ENCODE measurements at places on chromosomes 2 and 18.
A peak's percentile ranks its signal among the peaks of the same experiment; 100 is the strongest.

DNA sequence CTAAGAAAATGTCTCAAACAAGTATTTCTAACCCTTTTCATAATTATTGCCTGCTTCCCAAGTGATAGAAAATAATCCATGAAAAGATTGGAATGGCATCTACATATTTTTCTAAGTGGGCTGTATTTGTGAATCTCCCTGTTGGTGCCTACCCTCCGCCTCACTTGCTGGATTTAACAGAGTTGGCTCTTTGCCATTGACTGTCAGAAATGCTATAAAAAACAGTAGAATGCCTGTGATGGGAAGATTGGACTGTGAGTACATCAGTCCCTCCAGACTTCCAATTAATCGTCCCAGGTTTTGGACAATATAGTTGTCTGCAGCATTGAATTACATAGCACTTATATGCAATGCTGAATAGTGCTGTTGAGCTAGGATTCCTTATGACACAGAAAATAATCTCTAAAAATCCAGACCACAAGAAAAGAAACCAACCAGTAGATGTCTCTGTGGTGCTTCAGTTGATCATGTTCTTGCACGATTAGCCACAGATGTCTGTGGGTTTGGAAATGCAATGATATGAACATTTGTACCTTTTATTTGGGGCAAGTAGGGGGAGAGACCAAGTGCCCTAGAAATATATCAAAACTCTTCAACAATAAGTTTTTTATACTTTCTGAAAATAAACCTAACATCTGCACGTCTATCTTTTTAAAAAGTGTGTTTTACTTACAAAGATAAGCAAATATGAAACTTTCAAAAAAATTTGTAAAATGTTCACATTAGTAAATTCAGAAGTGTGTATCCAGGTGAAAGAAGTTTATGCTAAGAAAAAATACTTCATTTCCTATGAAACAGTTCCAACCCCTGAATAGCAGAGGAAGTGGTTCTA is 88.5 kb downstream of the DYNAP start:
- peak; percentile 47 for DNase-seq

DNA sequence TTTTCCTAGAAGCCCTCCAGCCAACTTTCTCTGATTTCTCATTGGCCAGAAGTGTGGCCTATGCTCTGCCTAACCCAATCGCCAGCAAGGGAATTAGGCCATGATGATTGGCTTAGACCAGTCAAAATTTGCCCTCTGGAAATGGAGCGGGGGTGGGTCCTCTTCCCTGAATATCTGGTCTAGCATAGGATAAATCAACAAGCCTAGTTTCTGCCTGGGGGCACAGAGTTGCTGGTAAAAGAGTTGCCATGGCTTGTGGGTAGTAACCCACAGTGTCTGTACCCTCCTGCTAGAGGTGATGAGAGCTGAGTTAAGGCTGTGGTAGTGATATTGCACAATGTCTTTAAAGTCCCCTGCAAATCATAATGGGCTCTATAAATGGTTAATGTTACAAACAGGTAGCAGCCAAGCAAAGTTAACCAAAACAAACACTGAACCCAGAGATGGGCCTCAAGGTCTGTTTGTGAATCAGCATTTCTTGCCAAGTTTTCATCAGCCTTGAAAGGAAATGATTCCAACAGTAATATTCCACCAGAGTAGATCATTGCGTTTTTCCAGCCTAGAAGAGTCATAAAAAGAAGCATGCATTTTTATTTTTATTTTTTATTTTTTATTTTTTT is 19.3 kb downstream of the GALM start:
- DNase-seq: no peak

GRCh38 chr2:231348704-231349373 is 46.7 kb upstream of the B3GNT7 start:
- peak; percentile 88 for DNase-seq

GRCh38 chr18:22796113-22796512 is 137.0 kb upstream of the RBBP8 start:
- DNase-seq: no peak

DNA sequence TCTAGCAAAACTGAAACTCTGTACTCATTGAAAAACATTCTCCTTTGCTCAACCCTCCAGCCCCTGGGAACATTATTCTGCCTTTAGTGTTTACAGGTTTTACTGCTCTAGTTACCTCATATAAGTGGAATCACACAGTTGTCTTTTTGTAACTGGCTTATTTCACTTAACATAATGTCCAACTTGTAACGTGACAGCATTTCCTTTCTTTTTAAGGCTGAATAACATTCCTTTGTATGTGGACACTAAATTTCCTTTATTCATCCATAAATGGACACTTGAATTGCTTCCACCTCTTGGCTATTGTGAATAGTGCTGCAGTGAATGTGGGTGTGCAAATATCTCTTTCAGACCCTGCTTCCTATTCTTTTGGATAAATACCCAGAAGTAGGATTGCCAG is 144.9 kb downstream of the ACTR3 start:
- no peak for DNase-seq

- no peak for DNase-seq
Measured at GRCh38 chr2:152359573-152360363, 24.8 kb downstream of the FMNL2 start.

GRCh38 chr2:235008584-235009044 is 56.8 kb downstream of the SH3BP4 start:
- DNase-seq: no peak

DNA sequence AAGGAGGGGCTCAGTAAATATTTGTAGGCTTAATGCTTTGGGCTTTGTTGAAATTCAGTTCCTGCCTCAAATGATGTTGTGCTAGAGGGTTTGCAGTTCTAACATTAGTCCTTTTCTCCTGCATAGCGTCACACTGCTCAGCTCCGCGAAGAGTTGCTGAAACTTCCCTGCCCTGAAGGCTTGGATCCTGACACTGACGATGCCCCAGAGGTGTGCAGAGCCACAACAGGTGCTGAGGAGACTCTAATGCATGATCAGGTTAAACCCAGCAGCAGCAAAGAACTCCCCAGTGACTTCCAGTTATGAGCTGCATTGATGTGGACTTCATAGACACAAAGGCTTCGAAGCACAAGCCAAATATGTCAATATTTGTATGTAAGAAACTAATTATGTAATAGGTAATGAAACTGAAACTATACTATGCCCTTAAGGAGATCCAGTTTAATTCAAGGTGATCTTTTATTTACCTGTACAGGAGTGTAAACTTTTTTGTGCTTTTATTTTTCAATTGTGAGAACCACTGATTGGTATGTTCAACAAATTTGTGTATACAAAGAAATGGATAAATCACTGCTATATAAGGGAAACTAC is 10.2 kb upstream of the TTC27 start:
- no peak for DNase-seq

- no peak for DNase-seq
Measured at GRCh38 chr2:175383286-175383685, 201.8 kb upstream of the ATP5MC3 start.

DNA sequence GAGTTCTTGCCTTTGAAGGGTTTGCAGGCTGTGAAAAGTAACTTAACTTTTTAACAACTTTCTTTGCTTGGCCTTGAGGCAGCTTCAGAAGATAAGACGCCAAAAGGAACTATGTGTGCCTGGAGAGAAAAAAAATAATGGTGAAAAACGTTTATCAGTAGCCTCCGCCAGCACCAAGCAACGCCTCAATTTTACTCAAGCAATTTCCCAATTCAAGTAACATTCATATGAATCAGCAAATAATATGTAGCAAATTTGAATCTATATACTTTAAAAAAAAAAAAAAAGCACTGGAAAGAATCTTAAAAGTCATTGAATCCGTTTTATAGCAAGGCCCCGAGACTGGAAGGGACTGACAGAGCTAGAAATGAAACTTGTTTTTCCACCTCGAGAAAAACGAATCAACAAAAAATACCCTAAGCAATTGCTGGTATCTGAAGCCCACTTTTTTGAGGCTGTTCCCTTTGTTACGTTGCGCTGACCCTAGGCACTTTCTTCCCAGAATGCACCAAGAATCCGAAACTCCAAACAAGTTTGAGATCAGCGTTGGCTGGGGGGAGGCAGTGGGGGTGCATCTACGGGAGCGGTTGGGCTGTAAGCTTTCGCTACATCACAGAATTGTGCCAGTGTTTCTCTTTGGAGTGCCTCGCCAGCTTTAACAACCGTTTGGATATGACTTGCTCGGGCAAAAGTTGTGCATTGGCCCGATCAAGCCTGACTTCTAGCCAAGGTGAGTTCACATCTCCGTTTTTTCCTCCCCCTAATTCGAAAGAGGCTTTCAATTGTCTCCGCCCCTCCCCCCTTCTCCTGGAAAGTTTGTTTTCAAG is 2.7 kb upstream of the TGIF1 start:
- no peak for DNase-seq

GRCh38 chr2:168622559-168622958 is 166.5 kb downstream of the CERS6 start:
- no peak for DNase-seq

DNA sequence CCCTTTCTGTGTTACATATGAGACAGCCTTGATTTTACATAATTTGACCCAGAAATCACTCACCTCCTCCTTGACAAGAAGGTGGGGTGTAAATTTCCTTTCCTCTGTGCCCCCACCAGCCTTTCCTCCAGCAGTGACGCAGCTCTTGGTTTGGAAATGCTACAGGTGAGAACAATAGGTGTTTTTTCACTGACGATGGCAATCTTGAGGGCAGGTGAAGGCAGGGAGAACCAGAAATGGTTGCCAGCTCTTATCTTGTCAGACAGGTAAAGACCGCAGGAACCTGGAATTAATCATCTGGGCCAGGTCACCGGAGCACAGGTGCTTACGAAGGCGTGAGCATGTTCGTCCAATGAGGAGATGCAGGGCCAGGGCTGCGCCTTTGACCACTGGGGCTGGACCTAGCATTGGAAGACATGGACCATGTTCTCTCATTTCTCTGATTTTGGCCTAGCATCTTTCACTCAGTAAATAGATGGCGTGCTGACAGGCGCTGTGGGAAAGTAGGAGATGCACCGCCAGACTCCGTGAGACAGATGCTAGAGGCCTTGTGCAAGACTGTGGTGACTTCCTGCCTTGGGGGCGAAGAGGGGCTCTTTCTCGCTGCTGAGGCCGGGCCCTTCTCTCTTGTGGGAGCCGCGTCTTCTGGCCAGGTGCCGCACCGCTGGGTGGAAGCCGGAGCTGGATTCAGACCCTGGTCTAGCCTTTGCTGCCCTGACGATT is 4.0 kb downstream of the CIDEA start:
- peak; percentile 45 for DNase-seq

DNA sequence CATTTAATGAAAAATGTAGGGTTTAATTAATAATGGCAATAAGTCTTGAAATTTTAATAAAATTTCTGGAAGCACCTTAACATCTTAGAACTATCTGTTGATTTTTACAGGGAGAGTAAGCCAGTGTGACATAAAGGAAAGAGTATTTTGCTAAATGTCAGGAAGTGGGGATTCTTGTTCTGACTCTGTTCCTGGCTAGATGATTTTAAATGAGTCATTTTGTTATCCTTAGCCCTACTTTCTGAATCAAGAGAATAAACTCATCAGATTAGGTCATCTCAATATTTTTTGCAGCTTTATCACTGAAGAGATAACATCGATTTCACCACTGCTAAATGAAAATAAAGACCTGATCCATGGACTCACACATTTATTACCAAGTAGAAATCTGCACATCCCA is 377.5 kb upstream of the CYRIA start:
- DNase-seq: no peak

DNA sequence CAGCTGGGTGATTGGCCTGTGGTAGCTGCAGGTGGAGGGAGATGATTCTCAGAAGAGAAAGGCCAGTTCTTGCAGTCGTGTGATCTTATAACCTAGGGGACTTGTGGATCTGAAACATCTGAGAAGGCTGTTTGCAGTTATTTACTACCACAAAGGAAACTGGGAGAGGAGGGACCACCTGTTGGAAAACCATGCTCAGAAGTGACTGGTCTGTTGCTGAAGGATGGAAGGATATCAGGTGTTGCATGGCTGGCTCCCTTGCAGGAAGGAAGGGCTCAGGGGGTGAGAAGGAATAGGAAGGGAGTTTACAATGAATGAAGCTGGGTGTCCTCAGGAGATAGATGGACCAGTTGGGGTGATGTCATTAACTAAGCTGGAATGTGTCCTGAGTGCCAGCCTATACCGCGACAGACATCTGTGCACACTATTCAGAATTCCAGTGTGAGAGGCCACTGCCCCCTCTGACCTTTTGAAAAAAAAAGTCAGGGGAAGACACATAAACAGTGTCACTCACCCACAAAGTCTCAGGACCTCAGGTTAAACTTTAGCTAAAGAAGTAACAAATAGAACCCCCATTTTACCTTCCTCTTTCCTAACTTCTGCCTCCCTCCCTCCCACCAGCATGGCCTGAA is 17.5 kb downstream of the IGFBP2 start:
- no peak for DNase-seq

DNA sequence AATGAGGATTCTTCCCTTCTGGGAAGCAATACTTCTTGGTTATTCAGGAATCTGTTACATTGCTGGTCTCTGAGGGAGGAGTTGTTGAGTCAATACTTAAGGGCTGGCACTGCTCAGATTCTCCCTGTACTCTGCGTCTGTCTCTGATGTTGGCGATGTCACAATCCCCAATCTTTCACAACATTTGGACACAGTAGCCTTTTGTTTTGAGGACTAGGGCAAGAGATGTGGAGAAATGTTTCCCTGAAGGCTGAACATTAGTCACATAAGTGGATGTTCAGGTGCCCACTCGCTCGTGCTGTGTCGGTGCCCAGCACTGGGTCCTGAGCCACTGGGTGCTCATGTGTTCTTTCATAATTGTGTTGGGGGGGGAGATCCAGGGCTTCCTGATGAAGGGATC is 55.0 kb downstream of the MAPK4 start:
- DNase-seq: no peak

DNA sequence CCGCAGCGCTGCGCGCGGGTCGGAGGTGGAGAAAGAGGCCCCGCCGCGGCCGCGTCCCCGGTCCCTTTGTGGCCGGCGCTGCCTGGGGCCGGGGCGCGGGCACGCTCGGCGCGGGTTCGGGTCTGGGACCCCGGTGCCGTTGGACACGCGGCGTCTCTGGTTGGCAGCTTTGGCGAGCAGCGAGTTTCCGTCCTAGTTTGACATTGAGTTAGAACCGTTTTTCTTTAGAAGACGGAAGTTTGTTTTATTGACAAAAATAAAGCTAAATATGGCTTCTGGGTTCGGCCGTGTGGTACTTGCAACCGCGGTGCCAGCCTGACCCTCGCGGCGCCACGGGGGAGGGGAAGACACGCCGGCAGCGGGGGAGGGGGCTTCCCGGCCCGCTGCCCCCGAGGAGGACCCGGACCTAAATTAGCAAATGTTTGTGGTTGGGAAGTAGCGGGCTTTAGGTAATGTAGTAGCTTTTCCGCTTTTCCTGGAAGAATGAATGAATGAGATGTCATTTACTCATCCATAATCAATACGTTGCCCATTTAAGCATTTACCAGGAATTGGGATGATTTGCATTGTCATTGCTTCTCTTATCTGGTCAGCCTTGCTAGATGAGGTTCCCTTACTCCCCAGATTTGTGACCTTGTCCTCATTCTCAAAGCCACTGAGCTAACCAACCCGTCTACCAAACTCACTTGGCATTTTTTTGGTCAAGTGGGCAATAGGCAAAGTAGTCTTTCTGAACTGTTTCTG is 530 bp downstream of the GALNT1 start:
- no peak for DNase-seq

Data from putamen (tissue), 1 donor.